Right ventricle myocardium superior (tissue), 1 donor: ENCODE measurements at places on chromosomes 1 and 21. TPM values are rescaled to one million over a fixed set of nuclear protein-coding genes. Genes with fewer than 3 reads are reported as not detected.

The ILDR2 gene
- 4.1 TPM for total RNA-seq

DNA sequence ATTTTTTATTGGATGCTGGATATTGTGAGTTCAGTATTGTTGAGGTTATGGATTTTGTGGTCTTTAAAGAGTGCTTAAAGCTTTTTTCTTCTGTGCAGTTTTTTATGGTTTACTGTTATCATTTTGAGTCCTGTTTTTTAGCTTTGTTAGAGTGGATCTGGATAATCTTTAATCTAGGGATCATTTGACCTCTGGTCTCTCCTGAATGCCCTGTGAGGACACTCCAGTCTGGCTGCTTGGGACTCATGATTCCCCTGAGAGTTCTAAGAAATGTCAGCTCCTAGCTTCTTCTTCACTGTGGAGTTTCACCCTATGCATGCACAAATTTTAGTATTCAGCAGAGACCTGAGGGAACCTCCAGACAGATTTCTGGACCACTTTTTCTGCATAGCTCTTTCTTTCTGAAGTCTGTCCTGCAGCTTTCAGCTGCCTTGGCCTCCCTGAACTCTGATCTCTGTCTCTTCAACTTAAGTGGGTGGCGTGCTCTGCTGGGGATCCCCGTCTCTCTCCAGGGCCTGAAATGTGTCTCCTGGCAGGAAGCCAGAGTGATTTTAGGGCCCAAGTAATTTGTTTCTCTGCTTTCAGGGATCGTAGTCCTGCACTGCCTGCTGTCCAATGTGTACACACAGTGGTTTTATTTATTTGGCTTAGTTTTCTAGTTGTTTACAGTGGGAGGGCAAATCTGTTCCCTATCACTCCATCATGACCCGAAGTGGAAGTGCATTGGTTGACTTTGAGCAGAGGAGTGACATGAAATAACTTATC lies 14.7 kb downstream of the PEX14 start:
- DNase-seq: no peak

DNA sequence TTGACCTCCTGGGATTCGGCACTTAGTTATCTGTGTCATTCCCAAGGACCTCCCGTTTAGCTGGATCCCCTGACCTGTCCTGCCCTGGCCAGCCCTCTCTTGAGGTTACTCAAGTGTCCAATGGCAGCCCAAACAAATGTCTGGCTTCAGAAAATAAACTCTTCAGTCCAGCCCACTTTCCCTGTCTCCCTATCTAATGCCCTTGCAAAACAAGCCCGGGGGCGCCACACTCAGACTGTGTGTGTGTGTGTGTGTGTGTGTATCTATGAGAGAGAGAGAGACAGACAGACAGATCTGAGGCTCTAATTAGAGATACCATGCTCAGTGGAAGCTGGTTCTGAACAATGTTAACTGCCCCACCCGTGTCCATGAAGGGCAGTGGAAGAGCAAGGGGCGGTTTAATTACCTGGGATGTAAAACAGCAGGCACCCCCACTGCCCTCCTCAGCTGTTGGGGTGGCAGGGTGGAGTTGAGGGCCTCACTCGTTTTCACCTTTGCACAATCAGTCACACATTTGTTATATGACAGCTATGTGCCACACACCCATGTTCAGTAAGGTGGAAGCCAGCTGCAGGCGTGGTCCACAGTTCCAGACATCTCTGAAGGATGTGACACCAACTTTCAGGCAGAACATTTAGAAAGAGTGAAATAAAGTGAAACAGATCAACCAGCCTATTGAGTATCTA lies 57.4 kb downstream of the B3GALT5 start:
- DNase-seq: no peak

DNA sequence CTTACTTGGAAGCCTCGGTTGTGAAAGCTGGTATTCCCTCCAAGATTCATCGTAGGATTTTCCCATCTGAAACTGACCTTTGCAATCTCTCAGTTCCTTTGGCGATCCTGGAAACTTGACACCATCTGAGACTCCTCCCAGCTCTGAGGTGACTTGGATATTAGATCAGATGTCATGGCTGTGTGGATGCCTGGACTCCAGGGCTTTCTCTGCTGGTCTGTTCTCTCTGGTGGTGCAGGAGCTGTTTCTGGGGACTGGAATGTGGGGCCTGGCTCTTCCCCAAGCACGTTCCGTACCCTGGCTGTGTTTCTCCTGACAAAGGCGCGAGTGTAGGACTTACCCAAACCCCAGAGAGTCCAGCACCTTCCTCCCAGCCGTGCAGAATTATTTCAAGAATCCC lies 252.2 kb downstream of the RPS6KC1 start:
- no peak for DNase-seq

GRCh38 chr1:175713381-175713780 lies 30.0 kb downstream of the TNR start:
- DNase-seq: no peak

GRCh38 chr1:1400576-1401456 lies 1.7 kb upstream of the CCNL2 start:
- no peak for DNase-seq

GRCh38 chr1:227437495-227438008 lies 119.3 kb upstream of the CDC42BPA start:
- no peak for DNase-seq

The PPM1J gene
- total RNA-seq: 4.7 TPM

- peak; percentile 45 for DNase-seq
Observed at GRCh38 chr1:209616366-209617046, 33.0 kb downstream of the CAMK1G start.

The FAM3B gene
- not detected for total RNA-seq

- DNase-seq: no peak
Observed at GRCh38 chr1:89546934-89547562, 22.4 kb downstream of the LRRC8B start.

GRCh38 chr1:101154547-101154946 lies 82.3 kb upstream of the S1PR1 start:
- no peak for DNase-seq

GRCh38 chr1:226679262-226679661 lies 59.8 kb downstream of the ITPKB start:
- DNase-seq: no peak

GRCh38 chr21:45266518-45267389 lies 20.9 kb downstream of the POFUT2 start:
- peak; percentile 35 for DNase-seq

The EBNA1BP2 gene
- 28.4 TPM for total RNA-seq

The RXRG gene
- 3.3 TPM for total RNA-seq

DNA sequence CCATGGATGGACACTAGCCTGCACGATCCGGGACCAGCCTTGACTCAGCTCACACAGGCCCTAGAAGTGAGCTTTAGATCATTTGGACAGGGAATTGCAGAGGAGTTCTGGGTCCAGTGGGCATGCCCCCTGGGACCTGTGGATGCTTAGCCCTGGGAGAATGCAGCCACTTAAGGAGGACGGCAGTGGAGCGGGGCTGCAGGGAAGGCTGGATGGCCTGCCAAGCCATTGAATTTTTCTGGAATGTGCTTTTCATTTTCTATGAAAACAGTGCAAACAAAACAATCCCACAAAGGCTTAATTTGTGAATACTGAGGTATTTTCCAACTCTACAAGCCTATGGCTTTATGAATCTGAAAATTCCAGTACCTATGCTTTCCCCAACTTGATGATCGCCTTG lies 80.4 kb upstream of the GCLM start:
- no peak for DNase-seq

The MRTO4 gene
- 10.8 TPM for total RNA-seq

The HCRTR1 gene
- 0.46 TPM for total RNA-seq

GRCh38 chr1:195188821-195189220 lies 1419.4 kb downstream of the KCNT2 start:
- no peak for DNase-seq

DNA sequence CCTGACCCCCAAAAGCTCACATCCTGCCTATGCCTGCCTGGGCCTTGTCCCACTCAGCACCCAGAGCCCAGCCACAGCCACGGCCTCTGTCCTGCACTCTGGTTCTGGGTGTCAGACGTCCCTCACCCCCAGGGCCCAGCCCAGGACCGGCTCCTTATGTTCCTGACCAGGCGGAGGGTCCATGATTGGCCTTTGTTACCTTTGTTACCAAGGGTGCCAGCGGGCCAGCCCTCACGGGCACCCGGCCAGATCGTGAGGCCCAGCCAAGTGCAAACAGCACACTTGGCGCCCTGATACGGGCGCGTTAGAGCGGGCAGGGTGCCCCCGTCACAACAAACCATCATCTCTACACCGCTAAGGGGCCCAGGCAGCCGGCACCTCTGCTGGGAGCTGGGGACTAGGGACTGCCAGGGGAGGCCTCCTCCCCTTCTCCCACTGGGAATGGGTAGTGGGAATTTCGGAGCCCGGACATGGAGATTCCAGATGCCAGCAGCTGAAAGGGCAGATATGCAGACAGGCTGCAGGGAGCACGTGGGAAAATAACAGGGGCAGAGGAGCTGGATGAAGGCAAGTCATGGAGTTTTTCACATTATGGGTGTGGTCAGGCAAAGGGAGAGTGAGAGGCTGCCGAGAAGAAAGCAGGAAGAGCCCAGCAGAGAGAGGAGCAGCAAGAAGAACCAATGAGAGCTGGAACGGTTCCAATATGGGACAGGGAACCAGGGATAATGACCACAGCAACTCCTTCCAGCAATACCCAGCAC lies 22.1 kb downstream of the HSPG2 start:
- peak; percentile 76 for DNase-seq

The STUM gene
- total RNA-seq: 1.2 TPM

GRCh38 chr1:107457989-107458388 lies 317.1 kb downstream of the NTNG1 start:
- no peak for DNase-seq

The TPTE gene
- total RNA-seq: not detected

- peak; percentile 74 for DNase-seq
Observed at GRCh38 chr1:202122639-202123335, at the start of gene GPR37L1. TSS of gene GPR37L1 (plus strand) at chr1:202122917. CDS start at chr1:202122964, 47 bp downstream.

DNA sequence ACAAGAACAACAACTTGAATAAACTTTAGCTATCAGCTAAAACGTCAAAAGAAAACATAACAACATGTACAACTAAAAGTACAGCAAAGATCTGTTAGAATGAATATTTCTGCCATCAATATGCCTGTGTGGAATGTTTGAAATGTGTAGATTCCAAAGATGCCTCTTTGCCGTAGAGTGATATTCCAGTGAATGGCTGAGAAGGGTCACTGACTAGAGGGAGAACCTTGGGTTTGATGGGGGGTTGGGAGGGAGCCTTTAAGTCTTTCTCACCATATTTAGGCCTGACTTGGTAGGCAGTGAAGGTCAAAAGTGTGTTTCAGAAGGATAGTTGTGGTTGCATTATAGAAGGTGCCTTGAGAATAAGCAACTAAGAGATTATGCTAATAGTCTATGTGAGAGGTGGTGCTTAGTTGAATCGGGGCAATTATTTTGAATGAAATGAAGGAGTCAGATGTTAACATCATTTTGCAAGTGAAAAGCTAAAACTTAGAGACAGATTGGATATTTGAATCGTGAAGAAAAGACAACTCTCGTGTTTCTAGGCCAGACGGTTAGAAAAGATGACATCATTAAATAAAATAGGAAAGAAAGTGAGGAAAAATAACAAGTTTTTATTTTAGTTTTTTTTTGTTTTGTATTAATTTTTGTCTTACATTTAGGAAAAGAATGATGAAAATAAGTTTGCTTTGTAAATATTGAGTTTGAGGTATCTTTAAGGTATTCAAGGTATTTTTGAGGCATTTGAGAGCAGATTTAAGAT lies 53.8 kb downstream of the PLA2G4A start:
- DNase-seq: no peak
